ENCODE measurements at places on chromosomes 1 and 21. TPM values are rescaled to one million over a fixed set of nuclear protein-coding genes. Genes with fewer than 3 reads are reported as not detected.

DNA sequence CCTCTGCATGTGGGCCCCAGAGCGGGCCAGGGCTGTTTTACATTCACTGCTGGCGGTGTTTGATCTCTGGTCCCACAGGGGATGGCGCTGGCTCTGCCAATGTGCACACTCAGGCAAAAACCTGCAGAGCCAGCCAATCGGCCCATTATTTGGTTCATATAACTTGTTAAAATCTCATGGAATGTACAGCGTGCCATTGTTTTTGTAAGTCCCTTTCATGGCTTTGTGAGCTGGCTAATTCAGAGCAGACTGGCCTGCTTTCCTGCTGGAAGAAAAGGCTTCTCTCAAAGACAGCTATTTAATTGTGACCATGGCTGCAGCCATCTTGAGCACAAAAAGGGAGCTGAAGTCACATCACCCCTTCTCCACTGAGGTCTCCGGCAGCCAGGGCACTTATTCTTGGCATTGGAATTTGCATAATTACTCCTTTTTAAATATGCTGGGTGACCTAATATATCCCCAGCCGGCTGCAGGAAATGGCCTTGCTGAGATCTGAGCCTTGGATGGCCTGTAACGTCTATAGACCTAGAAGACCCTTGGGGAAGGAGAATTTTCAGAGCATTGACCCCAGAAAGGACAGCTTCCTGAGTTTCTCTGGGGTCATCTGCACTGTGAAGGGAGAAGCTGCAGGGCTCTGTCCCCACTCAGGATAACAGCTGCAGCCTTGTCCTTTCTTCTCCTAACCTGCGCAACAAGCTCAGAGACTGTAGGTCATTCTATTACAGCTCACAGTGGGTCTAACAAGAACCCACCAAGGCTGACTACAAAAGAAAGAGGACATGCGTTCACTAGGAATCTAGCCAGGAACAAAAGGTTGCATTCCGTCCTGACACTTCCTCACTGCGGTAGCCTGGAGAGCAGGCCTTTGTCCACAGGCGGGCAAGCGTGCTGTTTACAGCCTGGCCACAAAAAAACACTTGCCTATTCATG is 45.8 kb downstream of the BCAR3 start:
- no peak for DNase-seq

GRCh38 chr1:30029677-30030076 is 693.7 kb downstream of the MATN1 start:
- DNase-seq: no peak

- DNase-seq: no peak
These were observed 194.0 kb downstream of the NRIP1 start for GRCh38 chr21:14870853-14871149.

- DNase-seq: no peak
These were observed 123.8 kb upstream of the IVNS1ABP start for GRCh38 chr1:185440877-185441276.

Gene ARHGAP29
- 13.3 TPM for total RNA-seq

Gene OR6F1
- total RNA-seq: not detected

GRCh38 chr1:86101616-86102015 is 55.0 kb downstream of the COL24A1 start:
- no peak for DNase-seq

DNA sequence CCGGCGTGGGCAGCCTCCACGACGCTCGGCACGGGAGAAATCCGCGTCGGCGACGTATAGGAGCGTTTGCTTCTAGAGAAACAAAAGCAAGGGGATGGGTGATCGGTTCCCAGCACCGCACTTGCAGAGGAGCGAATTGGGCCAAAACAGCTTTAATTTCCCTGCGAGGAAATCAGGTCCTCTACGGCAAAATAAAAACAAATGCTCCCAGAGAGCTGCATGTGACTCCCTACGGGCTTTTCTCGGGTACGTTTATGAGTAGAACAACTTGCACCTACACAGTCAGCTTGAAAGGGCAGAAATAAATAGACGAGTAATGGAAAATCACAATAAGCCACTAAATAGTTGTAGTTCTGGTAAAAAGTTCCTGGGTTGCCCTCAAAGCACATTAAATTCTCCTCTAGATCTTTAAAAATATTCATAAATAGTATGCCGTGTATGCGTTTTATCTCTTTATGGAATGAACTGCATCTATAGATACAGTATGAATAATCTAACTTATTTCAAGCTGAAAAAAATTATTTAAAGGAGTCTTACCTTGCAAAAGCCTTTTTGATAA is 1.2 kb downstream of the NHLH2 start:
- DNase-seq: no peak

Gene TIE1
- 8.5 TPM for total RNA-seq

DNA sequence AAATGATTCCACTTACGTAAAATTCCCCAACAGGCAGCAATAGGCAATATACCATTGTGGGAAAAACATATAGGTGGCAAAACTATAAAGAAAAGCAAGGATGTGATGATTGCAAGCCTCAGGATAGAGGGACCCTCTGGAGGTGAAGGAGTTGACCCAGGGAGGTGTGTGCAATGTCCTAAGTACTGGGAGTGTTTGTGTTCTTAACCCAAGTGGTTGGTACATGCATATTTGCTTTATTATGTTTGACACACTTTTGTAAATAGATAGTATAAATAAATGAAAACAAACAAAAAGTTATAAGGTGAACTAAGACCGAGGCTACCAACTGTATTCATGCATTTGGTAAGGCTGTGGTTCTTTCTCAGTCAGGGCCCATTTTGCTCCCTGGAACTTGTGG is 7.5 kb downstream of the MX1 start:
- DNase-seq: no peak

DNA sequence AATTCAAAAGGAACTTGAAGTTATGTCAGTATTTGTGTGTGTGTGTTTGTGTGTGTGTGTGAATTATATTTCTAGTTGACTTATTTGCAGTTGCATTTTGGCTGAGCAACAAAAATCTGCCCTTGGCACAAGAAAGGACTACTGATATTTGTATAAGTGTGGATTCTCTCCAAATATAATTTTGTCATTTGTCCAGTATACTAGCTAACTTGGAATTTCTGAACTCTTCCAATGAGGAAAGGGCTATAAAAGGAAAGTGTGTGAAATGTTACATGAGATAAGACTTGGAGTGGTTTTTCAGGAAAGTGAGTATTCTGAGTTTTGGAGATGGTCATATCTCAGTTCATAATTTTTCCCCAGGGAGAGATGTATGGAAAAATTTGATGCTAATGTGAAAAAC is 1384.1 kb upstream of the B3GALT2 start:
- no peak for DNase-seq

Gene FCRLB
- 3.2 TPM for total RNA-seq

- DNase-seq: no peak
These were observed 57.7 kb downstream of the NTNG1 start for GRCh38 chr1:107198561-107198960.

Gene IVL
- total RNA-seq: not detected

- no peak for DNase-seq
These were observed 85.5 kb downstream of the CLIC4 start for GRCh38 chr1:24830680-24831272.

- DNase-seq: peak; percentile 78
These were observed 8.9 kb upstream of the LEMD1 start for GRCh38 chr1:205430696-205431305.

GRCh38 chr1:162151900-162152829 is 82.7 kb downstream of the NOS1AP start:
- DNase-seq: no peak
